ENCODE measurements at places on chromosomes 6 and 20.

- DNase-seq, result no peak
Observed at GRCh38 chr20:64006902-64007301, 26.0 kb downstream of the PRPF6 start.

DNA sequence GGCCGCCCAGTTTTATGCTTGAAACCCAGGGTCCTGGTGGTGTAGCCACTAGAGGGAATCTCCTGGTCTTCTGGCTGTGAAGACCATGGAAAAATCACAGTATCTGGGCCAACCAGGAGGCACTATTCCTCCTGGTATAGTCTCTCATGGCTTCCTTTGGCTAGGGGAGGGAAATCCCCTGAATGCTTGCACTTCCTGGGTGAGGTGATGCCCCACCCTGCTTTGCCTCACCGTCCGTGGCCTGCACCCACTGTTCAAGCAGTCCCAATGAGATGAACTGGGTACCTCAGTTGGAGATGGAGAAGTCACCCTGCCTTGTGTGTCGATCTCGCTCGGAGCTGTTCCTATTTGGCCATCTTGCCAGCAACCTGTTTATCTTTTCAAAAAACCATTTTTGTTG is 10.1 kb upstream of the ZNF337 start:
- DNase-seq, result no peak

- DNase-seq, result no peak
Observed at GRCh38 chr6:151004383-151005024, 139.0 kb downstream of the MTHFD1L start.

DNA sequence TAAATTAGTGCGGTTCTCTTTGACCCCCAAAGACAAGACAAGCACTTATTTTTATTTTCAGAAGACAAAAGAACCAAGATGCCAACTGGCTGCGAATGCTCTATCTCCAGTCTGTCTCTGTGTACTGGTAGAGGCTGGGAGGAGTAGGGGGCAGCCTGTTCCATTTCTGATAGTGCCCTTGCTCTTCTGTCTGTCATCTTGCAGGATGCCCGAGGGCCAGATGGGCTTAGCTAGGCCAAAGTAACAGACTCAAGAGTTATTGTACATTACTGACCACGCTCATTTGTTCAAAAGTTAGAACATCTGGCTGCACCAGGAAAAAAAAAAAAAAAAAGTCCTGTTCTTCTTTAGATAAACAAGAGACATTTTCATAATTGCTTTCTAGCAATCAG is 198.1 kb upstream of the UST start:
- DNase-seq, result no peak

DNA sequence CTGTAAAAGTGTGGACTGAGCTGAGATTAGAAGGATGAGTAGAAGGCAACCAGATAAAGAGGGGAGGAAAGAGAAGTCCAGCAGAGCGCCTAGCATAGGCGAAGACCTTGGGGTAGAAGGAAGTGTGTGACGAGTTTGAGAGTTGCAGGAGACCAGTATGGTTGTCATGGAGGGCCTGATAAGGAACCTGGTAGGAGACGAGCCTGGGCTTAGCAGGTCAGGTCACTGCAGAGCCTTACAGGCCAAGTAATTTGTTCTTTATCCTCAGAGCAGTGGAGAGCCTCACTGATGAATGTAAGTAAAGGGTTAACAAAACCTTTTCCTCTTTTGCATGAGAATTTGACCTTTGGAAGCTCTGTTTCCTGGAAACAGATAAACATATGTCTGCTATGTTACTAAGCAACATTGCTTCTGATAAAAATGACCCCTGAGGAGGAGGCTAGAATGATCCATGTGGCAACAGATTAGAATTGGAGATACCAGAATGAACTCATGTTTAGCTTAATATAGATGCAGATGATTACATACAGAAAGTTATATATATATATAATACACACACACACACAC is 2.9 kb upstream of the TMEM74B start:
- no peak for DNase-seq

DNA sequence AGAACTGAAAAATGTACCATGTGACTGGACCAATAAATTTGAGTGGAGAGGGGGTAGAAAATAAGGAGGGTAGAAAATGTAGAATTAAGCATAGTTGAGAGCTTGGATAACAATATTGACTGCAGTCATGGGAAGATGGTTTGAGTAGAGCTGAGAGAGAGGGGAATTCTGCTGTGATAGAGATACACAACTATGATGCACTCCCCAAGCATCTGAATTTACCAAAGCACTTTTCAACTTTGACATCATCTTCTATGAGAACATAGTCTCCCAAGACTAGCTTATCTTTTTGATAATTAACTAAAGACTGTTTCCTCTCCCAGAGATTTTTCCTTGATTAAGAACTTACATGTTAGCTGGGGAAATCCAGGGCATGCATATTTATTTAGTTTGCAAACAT is 103.1 kb downstream of the TNFRSF21 start:
- no peak for DNase-seq

GRCh38 chr6:146870760-146871159 is 272.0 kb downstream of the ADGB start:
- DNase-seq, result no peak

- DNase-seq, result no peak
Observed at GRCh38 chr6:73088138-73088813, 137.0 kb downstream of the KHDC1L start.

- peak; percentile 84 for DNase-seq
Observed at GRCh38 chr6:73523434-73524123, 2.7 kb upstream of the EEF1A1 start.

- DNase-seq, result no peak
Observed at GRCh38 chr6:137089305-137089704, 44.5 kb upstream of the IL20RA start.

GRCh38 chr6:11368760-11369159 is 136.3 kb upstream of the NEDD9 start:
- no peak for DNase-seq

DNA sequence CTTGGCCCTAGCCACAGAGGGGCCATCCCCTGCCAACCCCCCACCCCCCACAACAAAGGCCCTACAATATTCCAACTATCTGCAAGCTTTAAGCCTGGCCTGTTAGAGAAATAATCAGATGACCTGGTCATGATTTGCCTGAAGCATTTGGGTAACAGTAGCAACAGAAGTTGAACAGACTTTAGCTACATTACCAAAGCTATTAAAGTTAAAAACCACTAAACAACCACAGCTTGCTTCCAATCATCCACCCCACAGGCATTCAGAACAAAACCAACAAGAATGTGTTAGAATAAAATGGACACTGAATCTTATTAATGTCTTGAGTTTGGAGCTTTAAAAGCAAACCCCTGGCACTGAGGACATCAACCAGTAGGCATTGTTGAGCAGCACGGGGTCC is 250.9 kb downstream of the LRFN2 start:
- DNase-seq, result no peak

DNA sequence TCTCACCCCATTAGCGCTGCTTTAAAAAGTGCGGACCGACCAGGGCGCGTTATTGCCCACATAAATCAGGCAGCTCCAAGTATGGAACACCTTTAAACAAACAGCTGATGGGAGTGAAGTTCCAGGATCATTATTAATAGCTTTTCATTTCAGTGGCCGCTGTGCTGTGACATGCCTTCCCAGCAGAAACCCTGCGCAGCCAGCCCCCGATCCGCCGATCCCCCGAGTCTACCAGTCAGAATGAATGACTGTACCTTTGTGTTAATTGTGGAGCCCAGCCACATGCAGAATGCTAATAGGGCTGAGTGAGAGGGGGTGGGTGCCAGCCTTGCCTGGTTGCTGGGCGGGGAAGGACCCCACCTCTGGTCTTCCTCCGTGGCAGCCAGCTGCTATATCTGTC is 21.9 kb downstream of the CDH22 start:
- DNase-seq, result no peak

DNA sequence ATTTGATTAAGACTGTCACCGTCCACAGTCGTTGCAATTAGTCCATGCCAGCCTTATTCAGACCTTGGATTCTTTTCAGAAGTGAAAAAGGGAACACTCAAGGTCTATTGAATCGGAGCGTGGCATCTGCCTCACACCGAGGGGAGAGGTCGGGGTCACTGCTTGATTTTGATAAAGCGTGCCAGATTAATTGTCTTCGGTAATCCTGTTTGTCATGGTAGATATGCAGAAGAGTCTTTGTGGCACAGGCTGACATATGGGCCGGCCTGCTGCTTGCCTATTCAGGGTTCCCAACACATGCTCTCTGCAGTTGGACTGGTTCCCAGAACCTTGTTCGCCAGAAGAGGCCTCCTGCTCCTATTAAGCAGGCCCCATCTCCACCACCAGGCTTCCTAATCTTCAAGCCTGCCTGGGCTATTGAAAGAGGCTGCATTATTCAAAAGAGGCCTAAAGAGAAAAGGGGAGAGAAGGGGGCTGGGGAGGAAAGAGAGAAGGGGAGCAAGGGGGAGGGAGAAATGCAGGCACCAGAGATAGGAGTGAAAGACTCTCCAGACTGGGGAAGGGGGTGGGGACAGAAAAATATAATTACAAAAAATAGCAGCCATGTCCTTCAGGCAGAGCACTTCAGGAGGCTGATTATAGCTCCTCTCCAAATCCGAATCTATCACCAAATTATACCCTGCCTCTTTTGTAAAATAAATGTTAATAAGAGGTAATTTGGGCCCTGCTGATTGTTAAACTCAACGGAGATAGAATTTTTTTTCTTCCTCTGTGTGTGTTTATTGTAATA is 611.3 kb downstream of the HDGFL1 start:
- peak; percentile 50 for DNase-seq

DNA sequence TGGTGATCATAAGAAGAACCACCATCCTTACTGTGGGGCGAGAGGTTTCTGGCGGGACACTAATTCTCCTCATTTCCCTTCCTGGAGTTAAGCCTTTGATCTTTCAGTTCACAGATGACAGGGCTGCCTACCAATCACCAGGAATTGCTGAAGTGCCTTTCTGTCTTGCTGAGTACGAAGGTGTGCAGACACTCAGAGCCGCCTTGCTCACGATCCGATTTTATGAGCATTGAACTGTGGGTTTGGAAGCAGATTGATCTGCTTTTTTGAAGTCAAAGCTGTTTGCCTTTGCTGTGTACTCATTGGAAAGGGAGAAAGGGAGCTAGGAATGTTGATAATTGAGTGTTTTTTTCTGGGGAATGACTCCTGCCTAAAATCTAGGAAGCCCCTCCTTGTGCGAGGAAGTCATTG is 129.1 kb upstream of the SALL4 start:
- no peak for DNase-seq

DNA sequence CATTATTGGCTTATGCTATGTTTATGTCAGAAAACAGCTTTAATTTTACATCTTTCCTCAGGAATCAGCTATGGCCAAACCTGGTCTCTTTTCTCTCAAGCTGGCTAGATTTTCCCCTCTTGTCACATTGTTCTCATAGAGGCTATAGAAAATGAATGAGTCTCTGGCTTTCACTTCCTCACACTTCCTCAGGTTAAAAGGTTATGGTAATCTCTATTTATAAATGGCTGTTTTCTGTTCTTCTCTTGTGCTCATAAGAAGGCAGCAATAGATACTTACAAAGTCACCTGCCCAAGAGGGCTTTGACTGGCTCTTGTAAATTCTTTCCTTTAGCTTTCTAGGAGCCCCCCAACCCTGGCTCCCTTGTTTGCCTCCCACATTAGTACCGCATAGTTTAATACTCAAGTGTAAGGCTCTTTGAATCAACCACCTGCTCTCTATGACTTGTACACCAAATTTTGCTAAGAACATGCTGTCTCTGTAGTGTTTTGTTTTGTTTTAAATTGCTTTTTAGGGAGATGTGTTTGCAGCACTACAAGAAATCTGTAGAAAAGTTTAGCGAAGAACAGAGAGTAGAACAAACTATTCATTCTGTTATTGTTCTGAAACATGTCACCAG is 897.4 kb upstream of the CITED2 start:
- no peak for DNase-seq

- DNase-seq, result no peak
Observed at GRCh38 chr6:41577356-41578216, 31.4 kb downstream of the FOXP4 start.

GRCh38 chr6:166960609-166960978 is 4.2 kb upstream of the RNASET2 start:
- no peak for DNase-seq

GRCh38 chr6:169428532-169428931 is 174.9 kb upstream of the THBS2 start:
- no peak for DNase-seq

GRCh38 chr20:50541606-50542041 is 31.4 kb downstream of the PTPN1 start:
- DNase-seq, result no peak

DNA sequence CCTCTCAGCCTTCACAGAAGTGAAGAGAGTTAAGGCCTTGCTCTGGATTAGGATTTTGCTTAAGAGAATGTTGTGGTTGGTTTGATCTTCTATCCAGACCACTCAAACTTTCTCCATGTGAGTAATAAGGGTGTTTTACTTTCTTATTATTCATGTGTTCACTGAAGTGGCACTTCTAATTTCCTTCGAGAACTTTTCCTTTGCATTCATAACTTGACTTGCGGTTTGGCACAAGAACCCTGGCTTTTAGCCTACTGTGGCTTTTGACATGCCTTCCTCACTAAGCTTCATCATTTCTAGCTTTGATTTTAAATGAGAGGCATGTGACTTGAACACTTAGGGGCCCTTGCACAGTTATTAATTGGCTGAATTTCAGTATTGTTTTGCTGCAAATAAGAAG is 166.1 kb upstream of the OPRM1 start:
- DNase-seq, result no peak

- DNase-seq, result no peak
Observed at GRCh38 chr20:36152261-36152660, 2.3 kb upstream of the EPB41L1 start.

GRCh38 chr6:70680396-70680795 is 12.7 kb downstream of the SMAP1 start:
- no peak for DNase-seq

- no peak for DNase-seq
Observed at GRCh38 chr6:57029213-57029612, 17.3 kb upstream of the KIAA1586 start.

GRCh38 chr6:21769405-21769861 is 175.9 kb downstream of the SOX4 start:
- DNase-seq, result no peak

DNA sequence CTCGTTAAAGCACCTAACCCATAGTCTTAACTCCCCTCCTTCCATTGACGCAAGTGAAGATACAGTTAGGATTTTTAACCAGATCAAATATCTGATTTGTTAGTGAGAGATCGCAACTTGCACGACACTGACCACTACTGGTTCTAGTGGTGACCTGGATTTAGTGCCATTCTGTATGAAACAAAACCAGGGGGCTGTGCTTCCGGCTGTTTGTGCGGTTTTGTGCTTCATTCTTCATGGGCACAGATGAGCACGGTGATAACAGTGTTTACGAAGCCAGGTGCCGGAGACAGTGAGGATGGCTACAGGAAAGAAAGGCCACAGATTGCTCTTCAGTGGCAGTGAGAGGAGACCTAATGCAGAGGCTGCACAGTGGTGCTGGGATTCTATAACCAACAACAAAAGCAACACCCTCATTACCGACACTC is 75.5 kb downstream of the NOL4L start:
- no peak for DNase-seq

GRCh38 chr6:101614774-101615173 is 221.3 kb downstream of the GRIK2 start:
- DNase-seq, result no peak

- no peak for DNase-seq
Observed at GRCh38 chr6:84204011-84204410, 23.4 kb downstream of the CEP162 start.
